ENCODE measurements at places on chromosomes 3 and 15.

GRCh38 chr3:114033721-114034120 lies 22.6 kb downstream of the CCDC191 start:
- no peaks in the 10 kb centered on the region for H3K27me3 ChIP-seq
- no peaks in the 10 kb centered on the region for H3K4me1 ChIP-seq
- peaks cover 2% of the 10 kb centered on the region for H3K36me3 ChIP-seq
- DNase-seq, result no peak
- H3K4me3 ChIP-seq, result no peak overlapping the region

DNA sequence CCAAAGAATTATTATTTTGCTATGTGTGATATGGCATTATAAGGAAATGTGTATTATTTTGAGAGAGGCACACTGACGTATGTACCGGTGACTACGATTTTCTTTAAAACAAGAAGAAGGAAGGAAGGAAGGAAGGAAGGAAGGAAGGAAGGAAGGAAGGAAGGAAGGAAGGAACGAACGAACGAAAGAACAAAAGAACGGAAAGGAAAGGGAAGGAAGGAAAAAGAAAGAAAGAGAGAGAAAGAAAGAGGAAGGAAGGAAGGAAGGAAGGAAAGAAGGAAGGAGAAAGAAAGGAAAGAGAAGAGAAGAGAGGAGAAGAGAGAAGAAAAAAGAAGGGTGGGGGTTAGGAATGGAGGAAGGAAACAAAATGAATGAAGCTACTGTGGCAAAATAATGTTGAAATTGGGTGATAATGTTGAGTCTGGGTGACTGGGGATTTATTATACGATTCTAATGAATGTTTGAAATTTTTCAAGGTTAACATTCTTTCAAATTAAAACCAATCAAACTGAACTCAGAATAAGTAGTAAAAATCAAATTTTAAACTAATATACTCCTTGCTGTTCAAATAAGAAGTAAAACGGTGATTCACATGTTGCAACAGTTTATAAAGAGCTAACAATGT lies 70.3 kb downstream of the PHC3 start:
- peaks cover 44% of the 10 kb centered on the region for H3K36me3 ChIP-seq
- no peak for DNase-seq
- no peaks in the 10 kb centered on the region for H3K27me3 ChIP-seq
- H3K4me3 ChIP-seq, result no peak overlapping the region
- no peak overlapping the region for H3K27ac ChIP-seq

DNA sequence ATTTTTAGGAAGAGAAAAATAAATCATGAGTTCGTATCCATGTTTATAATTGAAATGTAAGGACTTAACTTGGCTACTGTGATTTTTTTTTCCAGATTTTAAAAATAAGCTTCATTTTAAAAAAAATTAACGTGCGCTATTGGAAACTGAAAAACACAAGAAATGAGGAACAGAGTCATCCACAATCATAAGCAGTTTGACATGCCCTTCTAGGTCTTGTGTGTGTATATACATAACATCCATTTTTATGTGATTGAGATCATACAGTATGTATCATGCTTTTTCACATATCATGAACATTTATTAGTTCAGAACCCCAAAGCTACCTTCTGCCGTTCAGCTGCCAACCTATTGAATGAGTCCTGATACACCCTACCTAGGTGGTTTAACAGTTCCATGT lies 22.7 kb downstream of the IREB2 start:
- peaks cover 29% of the 10 kb centered on the region for H3K36me3 ChIP-seq
- peaks cover 60% of the 10 kb centered on the region for H3K4me1 ChIP-seq
- H3K27ac ChIP-seq, result peak overlapping the region; percentile 67
- no peaks in the 10 kb centered on the region for H3K27me3 ChIP-seq
- H3K4me3 ChIP-seq, result no peak overlapping the region
- no peak for DNase-seq

DNA sequence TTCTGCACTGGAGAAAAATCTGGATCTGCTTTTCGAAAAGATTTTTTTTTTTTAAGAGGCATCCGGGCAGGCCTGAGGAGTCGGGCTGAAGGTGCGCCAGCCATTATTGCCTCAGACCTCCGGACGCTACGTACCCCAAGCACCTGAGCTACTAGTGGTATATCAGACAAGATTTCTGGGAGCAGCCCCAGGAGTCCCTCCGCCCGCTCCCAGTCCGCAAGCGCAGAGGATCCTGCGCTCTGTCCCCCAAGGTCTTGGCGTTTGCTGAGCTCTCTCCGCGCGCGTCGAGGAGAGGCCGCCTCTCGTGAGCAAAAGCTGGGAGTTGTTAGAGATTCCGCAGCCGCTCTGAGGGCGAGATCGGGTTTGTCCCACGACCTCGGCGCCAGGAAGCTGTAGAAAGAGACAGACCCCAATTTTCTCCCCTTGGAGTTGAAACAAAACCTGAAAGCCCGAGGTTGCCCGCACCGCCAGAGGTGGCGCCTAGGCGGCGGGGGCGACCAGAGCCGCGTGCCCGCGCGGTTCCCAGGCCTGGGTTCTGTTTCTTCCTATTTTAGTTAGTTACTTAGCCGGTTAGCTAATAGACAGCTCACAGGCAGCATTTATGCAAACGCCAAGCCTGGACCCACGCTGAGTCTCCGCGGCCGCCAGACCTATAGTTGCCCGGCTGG lies 72.5 kb upstream of the POLG start:
- H3K4me1 ChIP-seq, result peaks cover 28% of the 10 kb centered on the region
- H3K4me3 ChIP-seq, result no peak overlapping the region
- no peak for DNase-seq
- peaks cover 100% of the 10 kb centered on the region for H3K27me3 ChIP-seq

DNA sequence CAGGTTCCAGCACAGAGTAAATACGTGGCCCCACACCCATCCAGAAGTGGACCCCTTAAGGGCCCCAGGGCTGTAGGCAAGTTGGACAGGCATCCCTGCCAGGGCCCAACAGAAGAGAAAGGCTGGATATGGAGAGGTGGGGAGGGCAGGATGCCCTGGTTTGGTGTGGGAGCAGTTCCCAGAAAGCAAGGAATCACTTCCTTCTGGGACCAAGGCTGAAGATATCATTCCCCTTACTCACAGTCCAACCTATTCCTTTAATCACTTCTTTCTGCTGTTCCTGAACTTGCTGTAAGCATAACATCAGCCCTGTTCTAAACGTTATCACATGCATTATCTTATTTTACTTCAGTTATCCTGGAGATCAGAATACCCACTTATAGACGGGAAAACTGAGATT lies 6.1 kb upstream of the MESP2 start:
- no peaks in the 10 kb centered on the region for H3K27me3 ChIP-seq
- H3K27ac ChIP-seq, result no peak overlapping the region
- no peaks in the 10 kb centered on the region for H3K4me1 ChIP-seq
- H3K36me3 ChIP-seq, result no peaks in the 10 kb centered on the region
- no peak overlapping the region for H3K4me3 ChIP-seq

DNA sequence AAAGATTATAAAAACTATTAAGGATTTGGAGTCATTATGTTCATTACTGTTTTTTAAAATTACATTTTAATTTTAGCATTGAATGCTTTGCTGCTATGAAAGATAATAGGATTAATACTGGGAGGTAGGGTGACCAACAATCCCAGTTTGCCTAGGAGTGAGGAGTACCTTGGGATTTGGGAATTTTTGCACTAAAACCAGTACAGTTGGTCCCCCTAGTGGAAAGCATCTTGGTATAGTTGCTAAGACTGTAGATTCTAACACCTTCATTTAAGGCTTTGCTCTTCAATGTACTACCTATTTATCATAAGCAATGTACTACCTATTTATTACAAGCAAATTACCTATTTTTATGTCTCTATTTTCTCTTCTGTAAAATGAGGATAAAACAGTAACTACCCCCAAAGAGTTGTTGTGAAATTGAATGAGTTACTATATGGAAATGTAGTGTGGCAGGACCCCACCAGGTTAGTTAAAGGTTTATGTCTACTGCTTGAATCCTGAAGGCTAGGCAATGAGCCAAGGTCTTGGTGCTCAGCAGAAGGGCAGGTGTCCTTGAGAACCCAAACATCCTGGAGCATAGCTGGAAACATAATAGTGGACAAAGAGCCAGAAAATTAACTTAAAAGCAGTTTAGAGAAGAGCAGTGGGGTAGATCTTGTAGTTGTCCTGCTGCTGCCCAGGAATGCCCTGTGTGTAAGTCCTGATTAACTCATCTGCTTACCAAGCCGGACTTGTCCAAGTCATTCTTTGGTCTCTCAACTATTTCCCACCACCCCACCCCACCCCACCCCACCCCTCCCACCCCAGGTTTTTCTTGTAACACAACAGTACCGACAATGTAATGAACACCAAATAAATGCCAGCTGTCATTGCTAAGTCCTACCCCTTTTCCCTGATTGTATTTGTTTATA lies 49.2 kb upstream of the NMD3 start:
- H3K27me3 ChIP-seq, result peaks cover 38% of the 10 kb centered on the region
- H3K4me1 ChIP-seq, result no peaks in the 10 kb centered on the region
- H3K4me3 ChIP-seq, result no peak overlapping the region
- no peaks in the 10 kb centered on the region for H3K36me3 ChIP-seq
- no peak for DNase-seq

GRCh38 chr15:30924353-30924752 lies 20.6 kb downstream of the FAN1 start:
- H3K4me1 ChIP-seq, result no peaks in the 10 kb centered on the region
- H3K4me3 ChIP-seq, result no peak overlapping the region
- peaks cover 27% of the 10 kb centered on the region for H3K36me3 ChIP-seq

DNA sequence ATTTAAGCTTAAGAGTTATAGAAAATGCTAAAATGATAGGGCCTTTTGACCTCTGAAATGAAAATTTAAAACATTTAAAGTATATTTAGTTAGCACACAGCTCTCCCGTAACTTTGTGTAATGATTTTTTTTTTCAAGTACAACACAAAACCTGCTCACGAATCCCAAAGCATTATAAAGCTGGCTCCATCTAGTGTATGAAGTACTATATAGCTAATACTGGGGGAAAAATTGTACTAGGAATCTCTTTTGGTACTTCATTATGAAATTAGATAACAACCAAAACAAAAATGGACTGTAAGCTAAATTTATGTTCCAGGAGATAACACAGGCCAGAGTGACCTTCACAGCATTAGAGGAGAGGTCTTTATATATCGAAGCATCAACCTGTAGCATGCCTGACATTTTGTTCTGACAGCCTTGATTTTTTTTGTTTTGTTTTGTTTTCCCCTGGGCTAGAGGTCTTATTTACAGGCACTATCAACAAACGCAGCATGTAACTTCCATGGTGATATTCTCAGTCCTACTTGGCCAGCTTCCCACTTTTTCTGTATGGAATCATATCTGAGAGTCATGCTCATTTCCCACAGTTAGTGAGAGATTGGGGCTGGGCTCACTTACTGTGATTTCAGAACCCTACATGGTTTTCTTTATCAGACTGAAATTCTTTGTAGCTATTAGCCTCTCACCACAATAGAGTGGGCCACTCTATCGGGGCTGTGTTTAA lies 116.3 kb downstream of the MITF start:
- H3K27me3 ChIP-seq, result no peaks in the 10 kb centered on the region
- no peak overlapping the region for H3K4me3 ChIP-seq
- no peaks in the 10 kb centered on the region for H3K36me3 ChIP-seq

DNA sequence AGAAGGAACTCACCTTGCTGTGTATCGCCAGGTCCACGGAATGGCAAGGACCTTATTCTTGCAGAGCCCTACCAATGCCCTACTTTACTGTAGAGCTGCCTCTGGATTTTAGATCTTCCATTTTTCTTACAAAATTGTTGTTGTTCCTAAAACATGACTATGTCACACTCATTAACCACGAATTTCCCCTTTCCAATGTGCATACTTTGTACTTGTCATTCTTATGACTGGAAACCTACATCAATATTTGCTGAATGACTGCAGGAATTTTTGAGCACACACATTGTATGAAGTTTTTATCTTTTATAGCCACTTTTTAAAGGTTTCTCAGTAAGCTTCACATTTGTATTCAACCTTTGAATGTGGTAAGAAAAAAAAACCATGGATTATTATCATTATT lies 35.9 kb upstream of the CMSS1 start:
- DNase-seq, result no peak
- no peak overlapping the region for H3K27ac ChIP-seq
- H3K27me3 ChIP-seq, result peaks cover 52% of the 10 kb centered on the region
- H3K4me1 ChIP-seq, result no peaks in the 10 kb centered on the region

DNA sequence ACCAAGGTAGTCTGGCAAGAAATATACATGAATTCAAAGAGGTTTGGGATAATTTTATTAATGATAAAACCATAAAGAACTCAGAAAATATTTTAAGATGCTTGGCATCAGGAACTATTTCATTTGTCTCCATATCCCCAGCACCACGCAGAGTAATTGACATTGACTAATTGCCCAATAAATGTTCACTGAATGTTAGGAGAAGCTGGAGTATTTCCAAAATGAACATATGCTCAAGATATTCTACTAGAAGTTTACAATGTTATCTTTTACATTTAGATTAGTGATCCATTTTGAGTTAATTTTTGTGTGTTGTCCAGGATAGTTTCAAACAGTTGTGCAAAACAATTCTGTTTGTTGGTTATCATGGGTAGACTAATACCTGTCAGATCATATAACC lies 298.8 kb upstream of the CTDSPL start:
- H3K4me1 ChIP-seq, result no peaks in the 10 kb centered on the region
- no peak for DNase-seq
- peaks cover 48% of the 10 kb centered on the region for H3K27me3 ChIP-seq
- no peak overlapping the region for H3K27ac ChIP-seq
- no peak overlapping the region for H3K4me3 ChIP-seq
- peaks cover 2% of the 10 kb centered on the region for H3K36me3 ChIP-seq

- no peak for DNase-seq
- no peaks in the 10 kb centered on the region for H3K4me1 ChIP-seq
Observed at GRCh38 chr15:72175186-72176044, 22.2 kb downstream of the GRAMD2A start.

GRCh38 chr15:40054605-40054854 lies 15.5 kb upstream of the SRP14 start:
- H3K27ac ChIP-seq, result peak overlapping the region; percentile 57
- DNase-seq, result no peak
- H3K4me3 ChIP-seq, result peak overlapping the region; percentile 57
- H3K36me3 ChIP-seq, result peaks cover 6% of the 10 kb centered on the region
- peaks cover 71% of the 10 kb centered on the region for H3K4me1 ChIP-seq
- H3K27me3 ChIP-seq, result no peaks in the 10 kb centered on the region

GRCh38 chr3:187210091-187210490 lies 12.8 kb downstream of the RTP1 start:
- no peak for DNase-seq
- no peaks in the 10 kb centered on the region for H3K36me3 ChIP-seq
- H3K27ac ChIP-seq, result no peak overlapping the region
- no peaks in the 10 kb centered on the region for H3K4me1 ChIP-seq
- no peak overlapping the region for H3K4me3 ChIP-seq

DNA sequence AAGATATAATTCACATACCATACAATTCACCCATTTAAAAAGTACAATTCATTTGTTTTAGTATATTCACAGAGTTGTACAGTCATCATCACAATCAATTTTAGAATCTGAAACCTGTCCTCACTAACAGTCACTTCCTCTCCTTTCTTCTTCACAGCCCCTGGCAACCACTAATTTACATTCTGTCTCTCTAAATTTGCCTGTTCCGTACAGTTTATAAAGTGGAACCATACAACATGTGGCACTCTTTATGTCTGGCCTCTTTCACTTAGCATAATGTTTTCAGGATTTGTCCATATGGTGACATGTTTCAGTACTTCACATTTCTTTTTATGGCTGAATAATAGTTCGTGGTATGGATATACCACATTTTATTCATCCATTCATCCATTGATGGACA lies 22.7 kb downstream of the ERICH6 start:
- no peak for DNase-seq
- H3K4me3 ChIP-seq, result no peak overlapping the region
- no peak overlapping the region for H3K27ac ChIP-seq

All from central memory CD8-positive, alpha-beta T cell (primary cell).